AG20443 (cell line): ENCODE measurements at places on chromosomes 11 and 22.
A peak's percentile ranks its signal among the peaks of the same experiment; 100 is the strongest.

GRCh38 chr11:104015649-104016415 is 20.6 kb upstream of the DDI1 start:
- no peak for DNase-seq

GRCh38 chr22:32334660-32335365 is 22.9 kb upstream of the RFPL3 start:
- no peak for DNase-seq

DNA sequence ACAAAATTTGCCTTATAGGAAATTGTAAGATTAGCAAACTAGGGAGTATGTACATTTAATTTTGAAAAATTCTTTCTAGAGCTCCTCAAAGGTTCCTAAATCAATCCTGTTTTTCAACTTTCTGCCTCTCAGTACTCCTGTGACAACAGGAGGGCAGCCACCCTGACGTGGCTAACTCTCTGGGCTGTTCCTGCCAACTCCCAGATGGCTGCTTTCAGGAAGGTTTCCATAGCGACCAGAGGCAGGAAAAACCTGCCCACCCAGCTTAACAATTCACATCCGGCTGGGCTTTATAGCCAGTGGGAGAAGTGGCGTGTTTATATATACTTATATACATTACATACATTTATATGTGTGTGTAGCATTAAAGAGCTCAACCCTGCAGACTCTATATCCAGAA is 26.5 kb downstream of the SGSM3 start:
- peak; percentile 57 for DNase-seq

GRCh38 chr11:116093065-116093464 is 588.9 kb upstream of the CADM1 start:
- no peak for DNase-seq

DNA sequence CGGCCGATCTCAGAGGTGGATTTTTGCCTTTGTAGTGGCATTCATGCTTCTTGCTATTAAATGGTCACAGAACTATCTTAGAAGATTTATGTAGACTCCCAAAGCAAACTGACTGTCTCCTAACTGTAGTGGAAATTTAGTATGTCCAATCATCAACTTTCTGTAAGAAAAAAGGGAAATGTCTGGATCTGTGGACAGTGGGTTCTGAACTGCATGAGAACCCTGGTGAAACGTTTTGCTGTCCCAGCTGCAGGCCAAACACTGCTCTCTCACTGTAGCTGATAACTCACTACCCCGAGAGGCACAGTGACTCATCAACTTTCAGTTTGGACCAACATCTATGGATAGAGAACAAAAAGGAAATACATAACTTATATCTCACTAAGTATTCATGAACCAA is 387.1 kb downstream of the SOX6 start:
- DNase-seq, result peak; percentile 66

GRCh38 chr11:66646828-66647227 is 8.3 kb downstream of the RBM4 start:
- no peak for DNase-seq

DNA sequence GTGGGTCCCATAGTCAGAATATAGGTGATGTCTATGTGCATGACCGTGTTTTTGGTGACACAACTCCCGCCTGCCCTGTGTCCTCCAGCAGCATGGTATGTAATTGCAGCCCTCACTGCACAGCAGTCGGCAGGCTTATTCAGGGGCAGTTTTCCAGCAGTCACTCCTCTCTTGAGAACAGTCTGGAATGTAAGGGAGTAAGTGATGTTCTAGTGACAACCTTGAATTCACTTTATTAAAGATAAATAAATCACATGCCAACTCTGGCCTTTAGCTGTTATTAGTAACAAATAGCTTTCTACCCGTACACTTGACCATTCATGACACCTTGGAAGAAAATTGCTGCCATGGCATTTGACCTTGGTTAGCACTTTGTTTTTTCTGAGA is 27.9 kb downstream of the ZNRF3 start:
- DNase-seq, result no peak

DNA sequence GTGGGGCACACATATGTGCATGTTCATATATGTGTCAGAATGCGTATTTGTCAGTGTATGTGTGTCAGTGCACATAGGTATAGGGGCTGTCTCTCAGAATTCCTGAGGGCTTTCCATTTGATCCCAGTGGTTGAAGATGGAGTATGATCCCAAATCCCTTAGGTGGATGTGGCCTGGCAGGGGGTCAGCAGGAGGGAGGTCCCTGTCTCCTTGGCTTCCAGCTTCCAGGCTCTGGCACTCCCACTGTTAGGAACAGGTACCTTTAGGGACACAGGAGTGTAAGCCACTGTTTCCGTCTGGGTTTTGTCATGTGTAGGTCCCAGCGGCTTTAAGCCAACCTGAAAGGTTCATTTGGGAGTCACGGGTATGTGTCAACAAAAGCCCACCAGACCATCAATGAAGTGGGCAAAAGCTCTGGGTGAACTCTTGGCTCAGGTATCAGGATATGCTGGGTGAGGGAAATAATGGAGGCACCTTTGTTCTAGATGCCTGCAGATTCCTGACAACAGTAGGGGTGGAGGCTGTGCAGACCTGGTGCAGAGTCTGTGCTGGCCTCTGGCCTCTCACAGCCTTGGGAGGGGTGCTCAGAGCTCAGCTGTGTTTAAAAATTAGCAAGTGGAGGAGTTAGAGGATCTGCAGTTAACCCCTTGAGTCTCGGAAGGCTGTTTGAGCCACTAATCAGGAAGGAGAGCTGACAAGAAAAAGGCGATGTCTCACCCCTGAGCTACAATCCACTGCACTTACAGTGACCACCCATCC is 9.0 kb downstream of the KCNQ1OT1 start:
- DNase-seq, result no peak

DNA sequence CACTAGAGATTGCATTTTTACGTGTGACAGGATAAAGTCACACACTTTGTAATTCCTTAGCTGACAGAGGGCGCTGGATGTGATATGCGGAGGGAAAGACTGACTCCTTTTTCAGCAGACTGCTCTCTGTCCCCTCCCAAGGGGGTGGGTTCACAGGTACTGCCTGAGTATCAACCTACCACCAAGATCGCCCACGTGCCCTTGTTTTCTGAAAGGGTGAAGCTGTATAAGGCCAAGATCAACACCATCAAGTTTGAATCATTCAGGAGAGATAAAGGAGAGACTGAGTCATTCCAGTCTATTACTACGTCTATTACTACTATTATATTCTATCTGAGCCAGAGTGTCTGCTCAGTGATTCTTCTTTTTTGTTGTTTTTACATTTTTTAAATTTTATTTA is 30.7 kb downstream of the BUD13 start:
- no peak for DNase-seq

DNA sequence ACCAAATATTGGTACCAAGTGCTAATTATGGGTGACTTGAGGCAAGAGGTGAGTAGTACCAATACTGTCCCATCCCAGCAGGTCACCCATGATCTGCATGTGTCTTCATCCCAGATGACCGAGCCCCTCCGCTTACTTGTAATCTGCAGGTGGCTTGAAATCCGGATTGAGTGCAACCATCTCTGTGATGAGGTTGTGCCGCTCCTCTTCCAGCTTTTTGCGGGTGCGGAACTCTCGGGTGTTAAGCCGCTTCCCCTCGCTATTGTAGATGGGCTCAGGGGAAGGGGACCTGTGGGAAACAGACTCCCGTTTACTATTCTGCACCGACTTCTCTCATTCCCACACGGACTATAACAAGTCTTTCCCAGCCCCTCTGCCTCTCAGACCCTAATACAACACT is 8.2 kb downstream of the SF1 start:
- DNase-seq, result no peak

- DNase-seq, result no peak
Observed at GRCh38 chr11:133829566-133829965, 15.7 kb downstream of the SPATA19 start.

- DNase-seq, result no peak
Observed at GRCh38 chr22:37383341-37383740, 43.9 kb downstream of the ELFN2 start.

DNA sequence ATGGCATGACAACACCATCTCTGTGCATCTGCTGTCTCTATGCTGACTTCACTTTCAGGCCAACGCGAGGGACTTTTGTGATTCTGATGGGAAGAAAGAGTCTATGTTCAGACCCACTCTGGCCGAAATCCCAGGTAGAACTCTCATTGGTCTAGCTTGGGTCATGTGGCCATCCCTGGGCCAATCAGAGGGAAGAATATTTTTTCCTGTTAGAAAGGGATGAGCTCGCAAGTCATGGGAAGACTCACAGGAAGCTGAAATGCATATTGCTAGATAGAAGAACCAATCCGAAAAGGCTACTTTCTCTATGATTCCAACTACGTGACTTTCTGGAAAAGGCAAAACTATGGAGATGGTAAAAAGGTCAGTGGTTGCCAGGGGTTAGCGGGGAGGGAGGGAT is 56.0 kb upstream of the LINC01488 start:
- no peak for DNase-seq

- no peak for DNase-seq
Observed at GRCh38 chr11:60860943-60861342, 5.2 kb upstream of the PTGDR2 start.

DNA sequence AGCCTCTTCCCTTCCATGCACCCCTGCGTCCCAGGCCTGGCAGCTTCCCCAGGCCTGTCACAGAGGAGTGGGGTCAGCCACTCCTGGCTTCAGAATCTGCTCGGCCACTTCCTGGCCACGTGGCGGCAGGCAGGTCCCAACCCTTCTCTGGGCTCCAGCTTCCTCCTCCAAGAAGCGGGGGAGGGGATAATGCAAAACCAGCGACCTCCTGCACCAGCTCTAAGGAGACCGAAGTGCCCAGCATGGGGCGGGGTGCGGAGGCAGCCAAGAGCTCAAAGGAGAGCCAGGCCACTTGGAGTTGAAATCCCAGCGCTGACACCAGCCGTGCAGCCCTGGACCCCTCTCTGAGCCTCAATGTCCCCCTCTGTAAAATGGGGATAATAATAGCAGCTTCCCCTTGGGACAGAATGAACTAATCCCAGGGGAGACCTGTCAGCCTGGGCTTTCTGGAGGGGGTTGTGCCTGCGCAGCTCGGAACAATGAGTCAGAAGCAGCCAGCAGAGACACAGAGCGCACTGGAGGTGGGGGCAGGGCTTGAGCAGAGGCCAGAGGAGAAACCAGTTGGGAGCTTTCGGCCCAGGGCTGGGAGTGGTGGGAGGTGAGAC is 22.8 kb upstream of the PICK1 start:
- DNase-seq, result peak; percentile 94

GRCh38 chr22:27715106-27715505 is 86.5 kb downstream of the MN1 start:
- peak; percentile 34 for DNase-seq

GRCh38 chr11:1792461-1792860 is 28.7 kb upstream of the CTSD start:
- DNase-seq, result no peak

GRCh38 chr22:40031766-40032470 is 37.2 kb downstream of the FAM83F start:
- DNase-seq, result peak; percentile 50

GRCh38 chr11:13256216-13256615 is 21.4 kb upstream of the BMAL1 start:
- no peak for DNase-seq

DNA sequence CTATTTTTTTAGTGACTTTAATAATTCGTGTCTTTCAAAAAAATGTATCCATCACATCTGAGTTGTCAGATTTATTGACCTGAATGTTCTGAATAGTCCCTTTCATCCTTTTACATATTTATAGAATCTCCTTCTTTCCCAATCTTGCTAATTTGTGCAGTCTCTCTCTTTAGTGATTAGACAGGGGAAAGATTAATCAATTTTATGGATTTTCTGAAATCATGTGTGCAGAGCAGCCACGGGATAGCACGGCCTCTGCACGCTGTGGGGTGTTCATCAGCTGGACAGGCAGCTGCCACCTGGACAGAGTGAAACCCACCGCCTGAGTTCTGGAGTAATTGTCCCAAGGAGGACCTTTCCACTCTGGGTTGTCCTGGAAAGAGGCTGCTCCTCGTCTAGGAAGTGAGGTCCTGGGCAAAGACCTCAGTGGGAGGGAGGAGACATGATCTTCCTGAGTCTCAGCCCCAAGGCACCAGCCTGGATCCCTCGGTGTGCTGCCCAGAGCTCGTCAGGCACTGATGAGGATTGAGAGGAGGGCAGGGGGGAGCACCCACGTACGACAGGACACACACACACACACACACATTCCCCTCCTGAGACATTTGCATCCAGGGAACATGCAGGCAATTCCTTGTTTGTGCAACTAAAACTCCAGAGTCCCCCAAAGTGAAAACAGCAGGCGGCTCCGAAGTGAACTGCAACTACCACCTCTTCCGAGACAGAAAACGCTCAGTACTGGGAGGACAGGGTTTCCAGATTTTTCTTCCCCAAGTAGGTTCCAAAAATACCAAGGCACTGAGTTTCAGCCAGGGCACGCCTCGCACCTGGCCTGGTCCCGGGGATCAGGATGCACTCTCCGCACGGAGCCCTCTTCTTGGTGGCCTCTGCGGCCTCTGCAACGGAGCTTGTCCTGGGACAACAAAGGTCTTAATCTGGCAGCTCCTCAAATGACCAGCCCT is 22.5 kb upstream of the KRTAP5-6 start:
- DNase-seq, result no peak

GRCh38 chr22:36926721-36927435 is 13.4 kb downstream of the CSF2RB start:
- DNase-seq, result no peak

GRCh38 chr11:17328871-17329494 is 22.6 kb upstream of the NCR3LG1 start:
- DNase-seq, result no peak

DNA sequence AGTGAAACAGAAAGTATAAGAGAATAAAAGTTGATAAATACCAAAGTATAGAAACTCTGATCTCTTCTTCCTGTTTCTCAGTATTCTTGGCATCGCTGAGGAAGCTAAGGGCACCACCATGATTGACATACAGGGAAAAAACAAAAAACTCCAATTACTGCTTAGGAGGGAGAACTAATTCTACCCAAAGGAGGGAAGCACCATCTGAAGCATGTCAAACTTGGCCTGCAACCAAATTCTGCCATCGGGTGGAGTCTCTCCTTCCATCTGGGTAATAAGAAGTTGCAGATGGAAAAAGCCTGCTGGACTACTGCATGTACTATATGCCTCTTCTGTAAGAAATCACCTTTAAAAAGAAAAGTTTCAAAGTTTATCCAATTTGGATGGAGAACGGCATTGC is 30.5 kb upstream of the PPP2R1B start:
- DNase-seq, result no peak

DNA sequence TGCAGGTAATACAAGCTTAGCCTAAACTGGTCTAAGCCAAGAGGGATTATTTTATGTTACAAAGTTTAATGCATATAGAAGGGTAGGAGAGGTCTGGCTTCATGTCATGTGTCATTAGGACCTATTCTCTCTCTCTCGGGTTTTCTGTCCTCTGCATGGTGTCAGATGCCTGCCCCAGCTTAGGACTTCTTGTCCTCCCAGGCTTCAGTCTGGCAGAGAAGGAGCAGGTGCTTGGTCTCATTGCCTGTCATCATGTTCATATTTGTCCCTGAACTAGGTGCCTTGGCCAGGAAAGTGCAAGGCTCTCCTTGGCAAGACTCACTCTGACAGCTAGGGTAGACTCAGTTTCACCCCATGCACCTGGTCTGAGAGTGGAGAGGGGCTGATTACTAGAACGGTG is 126.3 kb downstream of the ADAMTS15 start:
- DNase-seq, result no peak
